T-helper 2 cell (primary cell): ENCODE measurements at places on chromosomes 11 and 22.

DNA sequence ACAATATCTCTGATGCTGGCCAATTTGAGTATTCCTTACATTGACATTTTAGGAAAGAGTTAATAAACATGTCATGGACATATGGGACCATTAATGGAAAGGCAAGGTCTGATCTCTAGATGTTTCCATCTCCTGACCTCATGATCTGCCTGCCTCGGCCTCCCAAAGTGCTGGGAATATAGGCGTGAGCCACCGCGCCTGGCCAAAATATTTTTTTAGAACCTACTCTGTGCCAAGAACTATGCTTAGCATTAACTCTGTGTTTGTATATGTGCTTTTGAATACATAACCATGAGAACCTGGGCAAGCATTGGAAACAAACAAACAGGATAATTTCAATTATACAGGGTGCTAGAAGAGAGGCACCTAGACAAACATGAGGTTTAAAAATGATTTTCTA, 123.2 kb downstream of the ATG16L2 start:
- no peak for DNase-seq

DNA sequence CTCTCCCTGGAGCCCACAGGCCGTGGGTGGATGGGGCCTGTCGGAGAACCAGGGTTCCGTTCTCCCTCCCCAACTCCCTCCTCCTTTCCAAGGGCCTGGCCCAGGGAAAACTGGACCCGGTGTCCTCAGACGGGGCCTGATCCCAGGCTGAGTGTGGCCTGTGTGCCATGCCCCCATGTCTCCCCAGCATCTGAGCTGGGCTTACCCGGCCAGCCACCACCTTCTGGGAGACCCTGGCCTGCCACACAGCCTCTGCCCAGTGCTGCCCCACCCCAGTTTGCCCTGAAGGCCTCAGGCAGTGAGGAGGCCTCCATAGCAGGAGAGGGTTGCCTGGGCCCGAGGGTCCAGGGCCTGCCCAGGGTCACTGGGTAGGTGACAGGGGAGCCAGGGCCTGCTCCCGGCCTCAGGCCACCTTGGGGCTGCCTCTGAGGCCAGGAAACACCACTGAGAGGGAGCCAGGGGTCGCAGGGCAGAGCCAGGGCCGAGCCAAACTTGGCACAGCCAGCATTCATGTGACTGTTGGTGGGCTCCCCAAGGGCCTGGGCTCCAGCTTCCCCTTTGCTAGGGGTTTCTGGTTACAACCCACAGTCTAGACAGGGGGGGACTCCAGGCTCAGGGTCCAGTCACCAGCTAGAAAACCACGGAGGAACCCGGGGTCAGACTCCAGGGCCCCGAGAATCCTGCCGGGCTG, 590 bp upstream of the IFITM10 start:
- no peak for DNase-seq

DNA sequence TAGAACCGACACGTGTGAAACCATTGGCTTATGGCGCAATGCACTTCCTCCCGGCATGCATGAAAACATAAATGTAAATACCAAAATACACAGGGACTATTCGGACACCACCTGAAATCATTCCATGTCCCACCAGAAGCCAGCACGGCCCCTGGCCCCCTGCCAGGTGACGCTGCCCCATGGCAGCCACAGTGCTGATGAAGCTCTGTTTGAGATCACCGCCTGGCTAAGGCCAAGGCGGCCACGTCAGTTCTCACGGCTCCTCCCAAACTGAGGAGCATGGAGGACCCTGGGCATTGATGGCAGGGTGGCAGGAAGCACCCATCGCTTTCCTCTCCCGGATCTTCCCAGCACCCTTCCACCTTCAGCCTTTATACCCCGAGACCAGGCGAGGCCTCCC, 89.5 kb downstream of the CDKN1C start:
- no peak for DNase-seq

DNA sequence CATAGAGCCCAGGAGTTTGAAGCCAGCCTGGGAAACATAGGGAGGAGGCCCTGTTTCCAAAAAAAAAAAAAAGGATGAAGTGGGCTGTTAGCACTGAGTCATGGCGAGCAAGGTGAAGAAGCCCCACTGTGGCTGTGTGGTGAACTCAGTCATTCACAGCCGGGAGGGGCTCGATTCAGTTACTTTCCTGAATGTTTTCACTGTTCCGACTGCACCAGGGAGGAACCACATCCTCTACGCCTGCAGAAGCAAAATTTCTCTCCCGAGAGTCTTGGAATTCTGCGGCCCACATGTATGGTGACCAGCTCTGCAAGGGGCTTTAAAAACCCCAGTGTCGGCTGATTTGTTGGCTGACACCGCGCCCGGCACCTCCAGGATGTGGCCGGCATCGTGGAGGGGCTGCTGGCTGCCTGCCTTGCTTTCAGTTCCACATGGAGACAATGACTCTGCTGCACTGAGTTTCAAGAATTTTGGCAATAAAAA, 27.8 kb upstream of the GRAMD4 start:
- DNase-seq: no peak

- DNase-seq: no peak
Measured at GRCh38 chr11:63849691-63850090, 10.8 kb downstream of the MARK2 start.

- no peak for DNase-seq
Measured at GRCh38 chr22:31107894-31108218, 488 bp upstream of the SELENOM start.

DNA sequence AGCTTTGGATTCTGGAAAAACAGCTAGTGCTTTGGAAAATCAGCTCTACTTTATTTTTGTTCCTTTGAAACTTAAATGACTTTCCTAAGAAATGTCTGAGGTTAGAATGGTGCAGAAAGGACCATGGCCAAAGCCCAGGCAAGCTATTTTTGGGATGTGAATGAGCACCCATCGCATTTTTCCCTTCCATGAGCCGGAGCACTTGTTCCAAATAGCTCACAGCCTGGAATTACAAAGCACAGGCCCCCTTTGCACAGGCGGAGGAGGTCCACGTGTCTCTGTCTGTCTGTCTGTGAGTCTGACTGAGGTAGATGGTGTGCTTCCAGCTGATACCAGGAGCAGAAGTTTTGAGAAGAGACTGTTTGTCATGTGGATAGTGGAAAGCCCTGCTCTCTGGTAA, 50.7 kb downstream of the MICAL2 start:
- DNase-seq: no peak

DNA sequence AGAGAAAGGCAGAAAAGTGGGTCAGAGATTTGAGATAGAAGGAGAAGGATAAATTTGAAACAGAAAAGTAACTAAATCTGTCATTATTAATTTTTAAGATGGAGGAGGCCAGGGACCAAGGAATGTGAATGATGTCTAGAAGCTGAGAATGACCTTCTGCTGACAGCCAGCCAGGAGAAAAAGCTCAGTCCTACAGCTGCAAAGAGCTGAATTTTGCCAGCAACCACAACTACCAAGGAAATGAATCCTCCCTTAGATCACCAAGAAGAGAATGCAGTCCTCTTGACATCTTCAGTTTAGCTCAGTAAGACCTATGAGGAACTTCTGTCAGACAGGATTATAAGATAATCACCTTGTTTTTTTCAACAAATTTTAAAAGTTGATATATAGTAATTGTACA, 538.2 kb downstream of the LRRC4C start:
- no peak for DNase-seq

- no peak for DNase-seq
Measured at GRCh38 chr11:65992056-65992455, 9.9 kb downstream of the EIF1AD start.

DNA sequence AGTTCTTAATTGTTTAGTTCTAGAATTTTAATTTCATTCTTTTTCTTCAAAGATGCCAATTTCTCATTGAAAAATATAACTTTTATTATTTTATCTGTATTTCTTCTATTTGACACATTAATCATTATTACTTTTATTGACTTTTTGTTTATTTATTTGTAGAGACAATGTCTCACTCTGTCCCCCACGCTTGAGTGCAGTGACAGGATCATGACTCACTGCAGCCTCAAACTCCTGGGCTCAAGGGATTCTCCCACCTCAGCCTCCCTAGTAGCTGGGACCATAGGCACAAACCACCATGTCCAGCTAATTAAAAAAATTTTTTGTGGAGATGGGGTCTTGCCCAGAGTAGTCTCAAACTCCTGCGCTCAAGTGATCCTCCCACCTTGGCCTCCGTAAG, 30.3 kb upstream of the FBLN1 start:
- DNase-seq: no peak

DNA sequence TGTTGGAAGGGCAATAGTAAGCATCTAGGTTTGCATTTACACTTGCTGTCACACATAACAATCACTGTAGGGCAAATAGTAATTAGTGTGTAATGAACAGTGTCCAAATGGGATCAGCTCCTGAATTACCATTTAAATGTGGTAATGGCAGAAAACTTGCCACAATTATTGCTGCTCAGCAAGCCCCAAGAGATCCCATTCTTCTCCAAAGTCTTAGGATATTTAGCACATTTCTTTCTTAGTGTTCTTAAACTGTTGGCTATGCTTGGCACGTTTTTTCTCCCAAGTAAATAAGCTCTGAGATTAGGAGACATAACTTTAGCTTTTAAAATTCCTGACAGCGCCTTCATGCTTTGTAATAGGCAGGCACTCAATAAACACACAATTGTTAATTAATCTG, 1037.0 kb downstream of the DLG2 start:
- no peak for DNase-seq

GRCh38 chr11:87954476-87954875, 220.8 kb downstream of the RAB38 start:
- no peak for DNase-seq

- DNase-seq: no peak
Measured at GRCh38 chr11:115642660-115643059, 138.4 kb upstream of the CADM1 start.

DNA sequence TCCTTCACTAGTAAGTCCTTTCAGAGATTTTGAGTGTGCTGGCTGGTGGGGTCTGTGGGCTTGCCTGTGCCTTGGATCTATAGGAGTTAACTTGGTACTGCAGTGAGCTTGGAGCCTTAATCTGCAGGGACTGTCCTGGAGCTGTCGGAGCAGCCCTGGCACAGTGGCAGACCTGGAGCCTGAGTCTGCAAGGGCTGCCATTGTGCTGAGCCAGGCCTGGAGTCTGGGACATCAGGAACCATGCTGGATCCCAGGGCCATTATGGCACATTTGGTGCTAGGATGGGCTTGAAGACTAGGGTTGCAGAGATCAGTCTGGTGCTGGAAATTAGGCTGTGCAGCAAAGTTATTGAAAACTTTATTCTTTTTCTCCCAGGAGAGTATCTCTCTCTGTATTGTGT, 665.4 kb downstream of the METTL15 start:
- DNase-seq: no peak

GRCh38 chr22:34534101-34534500, 531.9 kb upstream of the ISX start:
- DNase-seq: no peak

DNA sequence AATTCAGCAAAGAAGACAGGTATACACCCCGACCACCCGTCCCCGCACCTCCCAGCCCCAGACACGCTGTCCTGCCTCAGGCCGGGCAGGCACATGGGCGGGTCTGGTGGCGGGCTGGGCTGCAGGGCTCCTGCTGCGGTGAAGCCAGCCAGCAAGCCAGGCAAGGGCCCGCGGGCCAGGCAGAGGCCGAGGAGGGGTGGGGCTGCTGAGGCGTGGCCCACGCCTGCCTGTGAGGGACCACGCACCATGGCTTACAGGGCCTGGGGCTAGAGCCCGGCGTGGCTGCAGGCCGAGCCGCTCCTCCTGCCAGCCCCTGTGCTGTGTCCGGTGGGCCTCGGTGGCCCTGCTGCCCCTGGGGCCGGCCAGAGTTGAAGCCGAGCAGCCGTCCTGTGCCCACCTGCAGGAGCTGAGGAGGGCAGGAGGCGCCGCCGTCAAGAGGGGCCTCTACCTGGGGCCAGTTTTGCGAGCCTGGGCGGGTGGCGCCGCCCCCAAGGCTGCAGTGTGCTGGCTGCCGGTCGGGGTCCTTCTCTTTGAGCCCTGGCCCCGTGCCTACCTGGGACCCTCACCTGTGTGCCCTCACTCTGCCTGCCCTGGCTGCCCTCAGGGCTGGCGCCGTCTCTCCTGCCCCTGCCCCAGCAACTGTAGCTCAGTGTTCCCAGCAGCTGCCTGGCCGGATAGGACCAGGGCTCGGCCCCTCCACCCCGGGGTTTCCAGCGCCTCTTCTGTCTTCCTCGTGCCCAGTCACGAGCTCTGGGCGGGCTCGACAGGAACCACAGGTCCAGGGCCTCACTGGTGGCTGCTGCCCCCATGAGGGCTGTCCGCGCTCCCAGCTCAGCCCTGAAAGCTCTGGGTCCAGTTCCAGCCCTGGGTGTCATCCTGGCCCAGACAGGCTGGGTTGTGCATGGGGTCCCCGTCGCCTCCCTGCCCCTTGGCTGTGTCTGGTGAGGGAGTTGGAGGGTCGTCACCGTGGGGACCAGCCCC, 38.4 kb downstream of the MOB2 start:
- DNase-seq: no peak

GRCh38 chr22:36577019-36577418, 48.1 kb upstream of the EIF3D start:
- no peak for DNase-seq

DNA sequence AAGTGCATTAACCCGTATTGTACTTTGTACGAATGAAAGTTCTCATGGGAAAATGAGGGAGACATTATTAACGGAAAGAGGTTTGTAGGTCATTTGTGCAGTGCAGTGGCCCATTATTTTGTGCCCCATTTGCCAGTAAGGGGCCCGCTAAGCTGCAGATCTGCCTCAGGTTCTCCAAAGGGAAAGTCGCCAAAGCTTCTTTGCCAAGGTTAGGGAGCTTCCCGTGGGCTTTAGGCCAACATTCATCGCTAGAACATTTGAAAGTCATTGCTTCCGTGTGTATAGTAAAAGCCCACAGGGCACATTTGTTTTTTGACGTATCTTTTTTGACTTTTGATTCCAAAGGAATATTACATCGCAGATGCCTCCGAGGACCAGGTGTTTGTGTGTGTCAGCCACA, 61.0 kb upstream of the SORL1-AS1 start:
- DNase-seq: no peak

GRCh38 chr11:73227571-73228211, 9.6 kb downstream of the P2RY2 start:
- no peak for DNase-seq

GRCh38 chr11:117644403-117645155, 152.4 kb downstream of the DSCAML1 start:
- DNase-seq: no peak

DNA sequence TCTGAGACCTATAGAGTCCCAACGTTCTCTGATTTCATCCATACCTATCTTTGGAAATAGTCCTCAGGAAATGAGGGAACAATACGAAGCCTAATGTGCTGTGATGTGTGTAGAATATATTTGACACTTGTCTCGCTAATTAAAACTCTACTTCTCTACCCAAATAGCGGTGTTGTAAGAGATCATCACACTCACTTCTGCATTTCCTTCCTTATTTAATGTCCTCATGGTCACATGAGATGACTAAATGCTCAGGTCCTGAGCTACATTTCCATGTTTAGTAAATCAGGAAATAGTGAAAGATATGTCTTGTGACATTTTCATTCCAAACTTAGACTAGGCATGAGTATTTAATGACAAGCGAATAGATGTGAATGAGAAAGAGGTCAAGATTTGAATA, 112.3 kb downstream of the MAML2 start:
- DNase-seq: no peak

- no peak for DNase-seq
Measured at GRCh38 chr11:14308114-14308896, 50.7 kb downstream of the RRAS2 start.

- no peak for DNase-seq
Measured at GRCh38 chr22:36154423-36154945, 6.1 kb downstream of the APOL3 start.
